ENCODE measurements at places on chromosomes 7 and 10. TPM values are rescaled to one million over a fixed set of nuclear protein-coding genes. Genes with fewer than 3 reads are reported as not detected.

The CFAP46 gene
- polyA plus RNA-seq, result 1.6 TPM

The TAF3 gene
- 2.3 TPM for polyA plus RNA-seq

DNA sequence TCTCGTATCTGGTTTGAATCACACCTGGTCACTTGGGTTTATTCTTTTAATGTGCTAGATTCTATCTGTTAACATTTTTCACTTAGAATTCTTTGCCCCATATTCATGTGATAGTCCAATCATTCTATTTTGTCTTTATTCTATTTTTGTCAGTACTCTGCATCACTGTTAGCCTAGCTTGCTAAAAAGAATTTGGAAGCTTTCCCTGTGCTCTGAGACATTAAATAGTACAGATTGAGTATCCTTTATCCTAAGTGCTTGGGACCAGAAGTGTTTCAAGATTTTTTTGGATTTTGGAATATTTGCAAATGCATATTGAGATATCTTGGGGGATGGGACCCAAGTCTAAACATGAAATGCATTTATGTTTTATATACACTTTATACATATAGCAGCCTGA is 51.0 kb downstream of the RALA start:
- DNase-seq, result peak; percentile 29

DNA sequence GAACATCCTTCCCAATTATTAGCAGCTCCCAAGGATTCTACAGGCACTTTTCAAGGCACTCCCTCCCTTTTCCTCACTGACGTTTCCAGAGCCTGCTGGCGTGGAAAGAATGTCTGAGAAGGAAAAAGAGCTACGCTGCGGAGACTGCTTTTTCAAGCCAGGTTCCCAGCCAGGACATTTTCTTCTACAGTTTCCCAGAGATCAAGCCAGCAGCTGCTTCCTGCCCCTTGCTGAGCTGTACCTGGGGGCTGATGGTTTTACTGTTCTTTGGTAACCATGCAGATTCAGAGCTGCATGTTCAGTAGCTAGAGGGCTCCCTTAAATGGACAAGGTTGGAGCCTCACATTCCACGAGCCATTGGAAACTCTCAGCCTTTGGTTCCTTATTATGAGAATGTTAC is 133.4 kb downstream of the EVX1 start:
- no peak for DNase-seq

DNA sequence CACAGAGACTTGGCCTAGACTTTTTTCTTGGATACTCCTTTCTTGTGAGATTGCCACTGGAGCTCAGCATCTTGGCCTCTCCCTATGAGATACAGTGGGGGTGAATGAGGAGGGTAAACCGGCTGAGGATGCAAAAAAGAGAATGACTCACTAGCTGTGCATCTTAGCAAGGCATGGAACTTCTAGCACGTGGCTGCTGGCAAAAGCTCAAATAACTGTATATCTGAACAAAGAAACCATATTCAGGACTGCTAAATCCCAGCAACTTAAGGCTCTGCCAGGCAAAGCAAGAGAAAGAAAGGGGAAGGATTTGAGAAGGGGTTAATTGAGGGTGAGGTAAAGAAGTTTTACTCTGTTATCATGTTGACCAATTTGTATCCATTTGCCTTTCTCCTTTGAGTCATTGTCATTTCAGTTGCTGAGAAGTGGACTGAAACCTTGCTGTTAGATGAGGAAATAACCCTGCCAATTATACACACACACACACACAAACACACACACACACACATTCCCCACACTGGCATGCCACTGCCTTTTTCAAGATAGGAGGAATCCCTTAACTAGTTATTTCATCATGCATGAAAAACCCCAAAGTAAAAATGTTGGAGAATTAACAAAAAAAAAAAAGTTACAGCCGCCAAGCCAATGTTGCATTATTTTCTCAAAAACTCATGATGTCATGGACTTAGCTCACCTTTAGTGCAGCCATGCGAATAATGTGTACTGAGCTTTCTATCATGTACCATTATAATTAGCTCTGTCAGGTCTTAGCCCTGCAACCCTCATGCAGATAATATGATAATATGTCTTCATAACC is 997.3 kb downstream of the LRMDA start:
- DNase-seq, result peak; percentile 95

GRCh38 chr10:132105302-132105995 is 39.7 kb downstream of the JAKMIP3 start:
- DNase-seq, result no peak
